Activated T-cell treated with anti-CD3 and anti-CD28 coated beads for 24 hours (primary cell): ENCODE measurements at places on chromosomes 2 and 18.

- no peak for DNase-seq
Measured at GRCh38 chr2:27290549-27290948, 8.3 kb downstream of the TRIM54 start.

DNA sequence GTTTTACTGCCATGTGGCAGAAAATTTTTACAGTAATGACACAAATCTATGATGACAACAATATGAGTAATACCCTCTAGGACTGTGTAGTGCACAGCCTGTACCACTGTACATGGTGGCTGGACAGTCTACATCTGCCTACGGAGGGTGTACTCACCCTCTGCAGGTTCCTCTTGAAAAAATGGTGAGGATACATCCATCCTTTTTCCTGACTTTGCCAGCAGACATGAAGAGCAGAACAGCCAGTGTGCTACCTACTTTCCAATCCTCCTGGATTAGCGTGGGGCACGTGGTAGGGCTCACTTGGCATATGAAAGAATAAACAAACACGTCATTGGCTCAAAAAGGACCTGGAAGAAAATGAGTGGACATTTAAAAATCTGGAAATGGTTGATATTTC, 62.6 kb downstream of the TRPM8 start:
- no peak for DNase-seq

DNA sequence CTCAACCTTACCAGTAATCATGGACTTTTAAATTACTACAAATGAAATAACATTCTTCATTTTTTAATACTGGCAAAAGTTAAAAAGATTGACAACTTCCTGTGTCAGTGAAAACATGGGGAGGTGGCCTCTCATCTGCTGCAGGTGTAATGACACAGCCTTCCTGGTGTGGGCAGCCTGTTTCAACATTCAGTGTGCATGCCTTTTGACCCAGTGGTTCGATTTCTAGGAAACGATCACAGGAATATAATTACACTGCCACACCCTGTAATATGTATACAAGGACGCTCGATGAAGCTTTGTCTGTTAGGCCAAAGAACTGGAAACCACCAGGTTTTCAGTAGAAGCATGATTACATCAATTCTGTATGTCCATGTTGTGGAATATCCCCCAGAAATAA, 68.7 kb downstream of the MTHFD2 start:
- DNase-seq, result peak; percentile 12

- DNase-seq, result no peak
Measured at GRCh38 chr2:6184532-6185292, 492.5 kb downstream of the SOX11 start.

GRCh38 chr2:64932371-64933216, 56.6 kb upstream of the SLC1A4 start:
- no peak for DNase-seq

DNA sequence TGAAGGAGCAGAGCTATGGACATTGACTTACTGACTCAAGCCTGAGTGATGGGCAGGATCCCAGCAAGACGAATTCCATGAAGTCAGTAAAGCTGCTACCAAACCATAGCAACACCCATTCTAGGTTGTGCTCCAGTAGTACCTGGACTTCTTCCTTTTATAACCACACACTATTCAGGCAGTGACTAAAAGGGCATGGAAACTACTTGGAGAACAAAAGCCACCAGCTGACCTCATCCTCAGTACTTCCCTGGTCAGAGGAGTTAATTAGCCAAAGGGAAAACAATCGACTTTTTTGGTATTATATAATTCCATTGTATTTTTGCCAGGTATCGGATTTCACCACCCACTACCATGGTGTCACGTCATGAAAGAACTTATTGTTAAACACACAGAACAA, 237.1 kb downstream of the TTC32 start:
- no peak for DNase-seq

- no peak for DNase-seq
Measured at GRCh38 chr2:106144621-106145331, 49.3 kb downstream of the UXS1 start.

DNA sequence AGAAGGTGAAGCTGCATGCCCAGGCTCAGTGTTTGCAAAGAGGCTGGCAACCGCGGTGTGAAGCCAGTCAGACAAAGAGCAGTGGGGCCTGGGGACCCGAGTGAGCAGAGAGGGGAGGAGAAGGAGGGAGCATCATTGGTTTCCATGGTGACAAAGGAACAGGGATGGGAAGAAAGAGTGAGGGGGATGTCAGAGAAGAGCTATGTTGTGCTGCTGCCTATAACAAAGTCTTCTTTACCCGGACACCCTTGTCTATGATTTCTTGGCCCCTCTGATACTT, 14.5 kb downstream of the TMEM247 start:
- no peak for DNase-seq

DNA sequence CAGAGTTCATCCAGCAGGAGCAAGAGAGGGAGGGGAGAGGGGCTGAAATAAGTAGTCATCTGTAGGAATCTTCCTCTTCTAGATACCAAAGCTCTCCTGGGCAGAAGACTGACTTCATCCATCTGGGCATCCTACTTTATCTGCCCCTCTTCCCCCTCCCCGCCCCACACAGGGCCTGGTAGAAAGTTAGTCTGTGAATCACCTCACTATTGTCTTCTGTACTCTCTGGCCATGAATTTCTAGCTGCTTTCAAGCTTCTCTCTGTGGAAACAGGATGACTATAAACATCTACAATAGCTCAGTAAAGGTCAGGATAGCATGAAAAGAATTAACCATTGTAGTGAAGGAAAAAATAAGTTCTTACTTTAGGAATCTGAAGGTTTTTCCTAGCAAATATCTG, 47.7 kb upstream of the RNU4ATAC start:
- no peak for DNase-seq
